ENCODE measurements at places on chromosomes 16 and 17.

DNA sequence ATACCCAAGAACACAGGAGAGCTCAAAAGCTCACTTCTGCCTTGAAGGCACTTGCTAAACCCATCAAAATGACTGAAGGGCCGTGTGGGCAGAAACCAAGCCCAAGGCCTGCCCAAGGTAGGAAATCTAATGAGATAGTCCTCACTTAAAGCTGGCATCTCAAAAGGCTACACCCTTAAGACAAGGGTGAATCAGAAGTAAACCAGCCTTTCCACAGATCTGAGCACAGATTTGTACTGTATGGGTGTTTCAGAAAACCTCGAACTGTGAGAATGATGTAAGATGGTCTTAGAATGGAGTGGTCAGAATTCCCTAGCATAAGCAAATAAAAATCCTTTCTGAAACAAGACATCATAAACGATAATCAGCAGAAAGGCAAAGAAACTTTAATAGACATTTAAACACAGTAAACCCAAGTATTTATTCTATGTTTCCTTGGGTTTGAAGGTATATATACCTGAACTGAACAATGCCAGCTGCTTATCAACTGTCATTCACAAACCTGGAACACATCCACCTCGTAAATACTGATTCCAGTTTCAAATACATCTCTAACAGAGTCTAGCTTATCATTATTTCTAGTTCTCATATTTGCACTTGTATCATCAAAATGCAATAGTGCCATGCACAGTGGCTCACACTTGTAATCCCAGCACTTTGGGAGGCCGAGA is 37.8 kb downstream of the GLG1 start:
- no peaks in the 10 kb centered on the region for H3K27me3 ChIP-seq
- H3K4me1 ChIP-seq: peaks cover 37% of the 10 kb centered on the region
- no peak for DNase-seq

GRCh38 chr17:58786586-58787295 is 31.1 kb downstream of the PPM1E start:
- no peak overlapping the region for H3K4me3 ChIP-seq
- no peaks in the 10 kb centered on the region for H3K36me3 ChIP-seq
- H3K27ac ChIP-seq: no peak overlapping the region
- no peak for DNase-seq
- no peaks in the 10 kb centered on the region for H3K27me3 ChIP-seq

DNA sequence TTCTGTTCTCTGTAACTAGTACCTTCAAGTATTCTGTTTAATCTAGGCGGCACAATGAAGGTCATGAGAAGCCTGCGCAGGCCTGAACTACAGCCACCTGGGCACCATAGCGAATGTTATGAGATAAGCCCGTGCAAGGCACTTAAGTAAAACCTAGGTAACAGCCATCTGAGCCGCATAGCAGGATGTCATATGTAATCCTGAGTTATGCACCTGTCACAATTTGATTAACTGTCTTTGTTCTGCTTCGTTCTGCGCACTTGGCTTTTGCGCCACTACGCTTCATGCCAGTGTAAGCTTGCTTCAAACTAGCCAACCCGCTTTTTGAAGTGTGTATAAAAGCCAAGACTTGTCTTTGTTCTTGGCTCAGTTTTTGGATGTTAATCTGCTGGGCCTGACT is 449.8 kb downstream of the KCNJ18 start:
- no peak overlapping the region for H3K27ac ChIP-seq
- no peaks in the 10 kb centered on the region for H3K4me1 ChIP-seq
- H3K36me3 ChIP-seq: no peaks in the 10 kb centered on the region
- H3K27me3 ChIP-seq: no peaks in the 10 kb centered on the region

DNA sequence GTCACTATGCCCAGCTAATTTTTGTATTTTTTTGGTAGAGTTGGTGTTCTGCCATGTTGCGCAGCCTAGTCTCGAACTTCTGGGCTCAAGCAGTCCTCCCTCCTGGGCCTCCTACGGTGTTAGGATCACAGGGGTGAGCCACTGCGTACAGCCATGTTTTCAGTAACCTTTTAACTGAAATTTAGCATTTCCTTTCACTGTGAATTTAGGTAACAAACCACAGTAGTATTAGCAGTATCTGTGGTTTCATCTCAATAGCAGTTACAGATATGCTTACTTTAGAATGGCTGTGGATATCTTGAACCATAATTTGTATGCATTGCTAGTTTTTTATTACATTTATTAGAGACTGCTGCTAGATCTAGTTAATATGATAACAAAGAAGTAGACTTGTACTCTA is 4.3 kb upstream of the RANGRF start:
- no peaks in the 10 kb centered on the region for H3K27me3 ChIP-seq
- H3K4me3 ChIP-seq: no peak overlapping the region
- peaks cover 1% of the 10 kb centered on the region for H3K4me1 ChIP-seq
- no peaks in the 10 kb centered on the region for H3K36me3 ChIP-seq
- H3K27ac ChIP-seq: no peak overlapping the region
- DNase-seq: no peak

DNA sequence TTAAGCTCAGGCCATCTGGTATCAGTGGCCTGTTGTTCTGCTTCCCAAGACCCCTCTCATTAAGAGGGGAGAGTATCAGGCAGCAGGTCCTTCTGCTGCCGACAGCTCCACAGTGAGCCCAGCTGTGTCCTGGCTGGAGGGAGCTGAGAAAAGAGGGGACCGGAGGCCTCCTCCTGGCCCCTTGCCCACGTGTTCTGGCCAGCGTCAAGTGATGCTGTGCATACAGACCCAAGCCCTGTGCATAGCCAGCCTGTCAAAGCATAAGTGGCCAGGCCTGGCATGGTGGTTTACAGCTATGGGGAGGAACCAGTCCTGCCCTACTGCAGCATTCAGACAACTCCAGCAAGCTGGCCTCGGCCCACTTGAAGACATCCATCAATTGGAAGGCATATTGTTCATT is 48.0 kb downstream of the ABCC6 start:
- no peak for DNase-seq
- no peak overlapping the region for H3K4me3 ChIP-seq
- no peaks in the 10 kb centered on the region for H3K4me1 ChIP-seq
- H3K27me3 ChIP-seq: no peaks in the 10 kb centered on the region

- no peaks in the 10 kb centered on the region for H3K36me3 ChIP-seq
- no peaks in the 10 kb centered on the region for H3K27me3 ChIP-seq
- H3K4me1 ChIP-seq: no peaks in the 10 kb centered on the region
- DNase-seq: no peak
These were observed 2.0 kb upstream of the KRTAP2-3 start for GRCh38 chr17:41061964-41062363.

DNA sequence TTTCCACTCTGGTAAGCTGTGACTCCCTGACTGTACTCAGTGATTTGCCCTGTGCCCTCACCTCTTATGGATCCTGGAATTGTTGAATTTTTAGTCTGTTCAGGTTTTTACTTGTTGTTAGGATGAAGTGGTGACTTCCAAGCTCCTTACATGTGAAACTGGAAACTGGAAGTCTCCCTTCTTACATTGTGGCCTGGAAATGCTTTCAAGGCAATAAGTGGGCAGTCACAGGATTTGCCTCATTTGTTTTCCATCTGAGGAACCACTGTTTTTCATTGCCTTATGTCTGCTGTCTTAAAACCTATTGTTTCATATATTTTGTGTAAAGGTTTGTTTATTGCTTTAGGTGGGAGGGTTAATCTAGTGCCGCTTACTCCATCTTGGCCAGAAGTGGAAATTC is 155.8 kb downstream of the CYB561 start:
- H3K27ac ChIP-seq: no peak overlapping the region
- no peaks in the 10 kb centered on the region for H3K4me1 ChIP-seq
- no peaks in the 10 kb centered on the region for H3K27me3 ChIP-seq
- DNase-seq: no peak

- peaks cover 9% of the 10 kb centered on the region for H3K36me3 ChIP-seq
- no peaks in the 10 kb centered on the region for H3K27me3 ChIP-seq
- peak overlapping the region; percentile 56 for H3K4me3 ChIP-seq
- no peak for DNase-seq
- H3K27ac ChIP-seq: peak overlapping the region; percentile 73
- peaks cover 41% of the 10 kb centered on the region for H3K4me1 ChIP-seq
These were observed 84.5 kb upstream of the CORO6 start for GRCh38 chr17:29707212-29707571.

DNA sequence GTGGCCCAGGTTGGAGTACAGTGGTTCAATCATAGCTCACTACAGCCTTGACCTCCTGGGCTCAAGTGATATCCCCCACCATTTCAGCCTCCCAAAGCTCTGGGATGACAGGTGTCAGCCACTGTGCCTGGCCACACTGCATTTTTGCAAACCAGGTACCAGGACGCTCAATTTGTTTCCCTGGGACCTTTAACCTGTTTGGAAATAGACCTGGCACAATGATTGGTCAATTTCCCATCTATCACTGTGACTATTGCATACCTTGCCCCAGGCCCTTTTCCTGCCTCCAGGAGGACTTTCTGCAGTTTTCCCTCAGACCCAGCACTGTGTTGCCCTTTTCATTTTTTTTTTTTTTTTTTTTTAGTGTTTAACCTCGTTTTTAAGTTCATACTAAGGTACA is 11.1 kb upstream of the FUS start:
- H3K27me3 ChIP-seq: no peaks in the 10 kb centered on the region
- no peaks in the 10 kb centered on the region for H3K36me3 ChIP-seq
- H3K27ac ChIP-seq: no peak overlapping the region
- no peak for DNase-seq
- no peaks in the 10 kb centered on the region for H3K4me1 ChIP-seq

DNA sequence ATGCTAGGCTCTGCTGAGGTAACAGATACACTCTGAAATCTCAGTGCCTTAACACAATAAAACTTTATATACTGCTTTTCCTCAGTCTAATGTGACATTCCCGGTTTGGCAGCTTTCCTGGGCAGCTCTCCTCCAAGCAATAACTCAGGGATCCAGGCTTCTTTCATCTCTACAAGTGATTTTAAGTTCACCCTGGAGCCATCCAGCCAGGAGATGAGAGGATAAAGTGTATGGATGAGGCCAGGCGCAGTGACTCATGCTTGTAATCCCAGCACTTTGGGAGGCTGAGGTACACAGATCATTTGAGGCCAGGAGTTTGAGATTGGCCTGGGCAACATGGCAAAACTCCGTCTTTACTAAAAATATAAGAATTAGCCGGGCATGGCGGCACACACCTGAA is 147.2 kb downstream of the UTP18 start:
- no peak for DNase-seq
- H3K27me3 ChIP-seq: no peaks in the 10 kb centered on the region
- no peak overlapping the region for H3K27ac ChIP-seq
- H3K4me3 ChIP-seq: no peak overlapping the region

- H3K27me3 ChIP-seq: no peaks in the 10 kb centered on the region
- H3K4me3 ChIP-seq: no peak overlapping the region
- DNase-seq: no peak
- H3K36me3 ChIP-seq: no peaks in the 10 kb centered on the region
- no peak overlapping the region for H3K27ac ChIP-seq
These were observed 14.0 kb upstream of the RBFOX3 start for GRCh38 chr17:79624718-79625478.

DNA sequence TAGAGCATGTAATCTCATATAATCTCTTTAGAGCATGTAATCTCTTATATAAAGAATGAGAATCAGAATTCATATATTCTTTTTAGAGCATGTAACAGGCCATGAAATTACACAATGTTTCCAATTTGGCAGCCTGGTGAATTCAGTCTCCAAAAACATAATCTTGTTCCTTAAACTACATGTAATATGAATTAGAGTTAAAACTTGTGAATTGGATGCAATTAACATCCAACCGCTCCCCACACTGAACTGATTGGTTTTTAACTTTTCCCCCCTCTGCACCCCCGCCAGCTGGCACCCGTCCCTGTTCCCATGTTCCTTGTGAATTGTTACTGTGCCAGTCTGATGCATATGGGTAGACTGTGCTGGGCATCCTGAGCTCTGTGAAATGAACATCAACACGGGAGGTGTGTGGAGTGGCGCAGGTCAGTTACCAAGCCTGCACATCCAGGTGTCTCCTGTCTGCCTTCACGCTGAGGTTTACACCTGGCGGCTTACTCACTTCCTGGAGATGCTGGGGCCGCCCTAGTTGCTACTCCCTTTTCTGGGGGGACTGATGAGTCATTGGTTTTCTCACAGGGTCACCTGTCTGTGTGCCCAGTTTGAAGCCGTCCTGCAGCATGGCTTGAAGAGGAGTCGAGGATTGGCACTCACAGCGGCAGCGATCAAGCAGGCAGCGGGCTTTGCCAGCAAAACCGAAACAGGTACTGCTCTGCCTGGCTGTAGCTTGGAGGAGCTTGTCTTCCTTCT is 50.4 kb downstream of the SNX29 start:
- no peaks in the 10 kb centered on the region for H3K4me1 ChIP-seq
- no peak for DNase-seq
- no peaks in the 10 kb centered on the region for H3K36me3 ChIP-seq
- H3K27ac ChIP-seq: no peak overlapping the region
- H3K4me3 ChIP-seq: no peak overlapping the region

DNA sequence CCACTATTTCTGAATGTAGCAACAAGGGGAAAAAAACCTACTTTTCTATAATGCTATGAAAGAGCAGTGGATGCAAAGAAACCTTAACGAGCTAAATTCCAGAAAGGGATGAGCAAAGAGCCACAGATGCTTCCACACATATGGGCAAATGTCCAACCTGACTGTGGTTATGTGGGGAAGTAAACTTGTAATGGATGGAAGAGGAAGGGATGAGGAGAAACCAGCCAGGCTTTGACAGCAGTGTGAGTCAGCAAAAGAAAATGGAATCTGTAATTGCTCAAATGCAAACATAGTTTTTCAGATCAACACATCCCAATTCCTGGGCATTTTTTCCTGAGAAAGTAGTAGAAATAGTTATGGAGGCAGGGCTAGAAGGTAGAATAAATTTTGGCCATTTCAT is 204.8 kb upstream of the CPHXL start:
- no peaks in the 10 kb centered on the region for H3K4me1 ChIP-seq
- DNase-seq: no peak
- H3K4me3 ChIP-seq: no peak overlapping the region
- no peaks in the 10 kb centered on the region for H3K27me3 ChIP-seq

DNA sequence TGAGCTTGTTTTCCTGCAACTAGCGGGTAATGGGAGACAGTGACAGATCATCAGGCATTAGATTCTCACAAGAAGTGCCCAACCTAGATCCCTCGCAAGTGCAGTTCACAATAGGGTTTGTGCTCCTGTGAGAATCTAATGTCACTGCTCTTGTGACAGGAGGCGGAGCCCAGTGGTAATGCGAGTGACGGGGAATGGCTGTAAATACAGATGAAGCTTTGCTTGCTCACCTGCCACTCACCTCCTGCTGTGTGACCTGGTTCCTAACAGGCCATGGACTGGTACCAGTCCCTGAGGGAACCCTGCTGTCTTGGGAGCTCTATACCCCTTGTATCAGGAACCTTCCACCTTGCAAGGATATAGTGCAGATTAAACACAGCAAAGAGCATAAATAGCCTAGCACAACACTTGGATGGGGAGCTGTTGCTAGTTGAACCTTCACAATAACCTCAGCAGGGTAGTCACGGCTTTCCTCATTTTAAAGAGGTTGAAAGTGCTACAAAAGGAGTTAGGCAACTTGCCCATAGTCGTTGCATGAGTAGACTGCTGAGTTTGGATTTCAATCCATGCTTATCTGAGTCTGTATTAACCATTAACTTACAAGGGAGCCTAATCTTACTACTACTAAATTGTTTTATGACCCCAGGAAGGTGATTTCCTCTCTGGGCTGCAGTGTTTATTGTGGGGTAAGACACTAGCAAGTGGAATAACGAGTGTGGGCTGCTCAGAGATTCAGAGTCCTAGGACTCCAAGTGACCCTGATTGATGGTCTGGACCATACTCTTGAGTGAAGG is 156.6 kb upstream of the ZFHX3 start:
- DNase-seq: no peak
- no peak overlapping the region for H3K27ac ChIP-seq
- H3K4me3 ChIP-seq: no peak overlapping the region
- H3K36me3 ChIP-seq: no peaks in the 10 kb centered on the region

GRCh38 chr17:80871341-80871740 is 120.3 kb upstream of the CHMP6 start:
- H3K4me3 ChIP-seq: peak overlapping the region; percentile 39
- H3K27me3 ChIP-seq: no peaks in the 10 kb centered on the region
- peaks cover 13% of the 10 kb centered on the region for H3K4me1 ChIP-seq
- H3K36me3 ChIP-seq: no peaks in the 10 kb centered on the region
